Progenitor cell of endocrine pancreas (in vitro differentiated cells): ENCODE measurements at places on chromosomes 11 and 22.
A peak's percentile ranks its signal among the peaks of the same experiment; 100 is the strongest.

DNA sequence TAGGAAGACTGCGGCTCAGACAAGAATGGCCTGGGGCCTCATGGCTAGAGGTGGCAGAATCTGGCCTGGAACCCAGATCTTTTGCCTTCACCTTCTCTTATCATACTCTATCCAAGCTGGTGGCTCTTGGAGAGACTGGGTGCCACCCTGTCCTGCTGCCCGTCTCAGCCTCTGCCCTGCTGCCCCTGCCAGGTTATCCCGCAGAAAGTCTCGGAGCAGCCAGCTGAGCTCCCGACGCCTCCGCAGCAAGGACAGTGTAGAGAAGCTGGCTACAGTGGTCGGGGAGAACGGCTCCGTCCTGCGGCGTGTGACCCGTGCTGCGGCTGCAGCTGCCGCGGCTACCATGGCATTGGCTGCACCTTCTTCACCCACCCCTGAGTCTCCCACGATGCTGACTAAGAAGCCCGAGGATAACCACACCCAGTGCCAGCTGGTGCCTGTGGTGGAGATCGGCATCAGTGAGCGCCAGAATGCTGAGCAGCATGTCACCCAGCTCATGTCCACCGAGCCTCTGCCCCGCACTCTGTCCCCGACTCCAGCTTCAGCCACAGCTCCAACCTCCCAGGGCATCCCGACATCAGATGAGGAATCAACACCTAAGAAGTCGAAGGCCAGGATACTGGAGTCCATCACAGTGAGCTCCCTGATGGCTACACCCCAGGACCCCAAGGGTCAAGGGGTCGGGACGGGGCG is 5.9 kb downstream of the INCENP start:
- no peak for DNase-seq

DNA sequence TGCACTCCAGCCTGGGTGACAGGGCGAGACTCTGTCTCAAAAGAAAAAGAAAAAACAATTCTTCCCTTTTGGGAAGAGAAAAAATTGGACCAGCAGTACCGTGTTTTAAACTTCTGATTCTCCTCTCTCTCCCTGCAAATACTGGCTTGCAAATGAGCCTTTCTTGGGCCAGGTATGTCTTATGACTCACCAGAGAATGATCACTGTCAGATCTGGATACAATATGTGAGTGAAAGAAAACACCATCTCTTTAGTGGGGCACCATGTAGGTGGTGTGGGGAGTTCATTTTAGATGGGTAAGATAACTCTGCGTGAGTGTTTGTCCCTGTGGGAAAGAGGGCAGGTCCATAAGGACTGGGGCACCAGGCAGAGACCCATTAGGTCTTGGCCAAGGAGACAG is 2.4 kb upstream of the SCGB2A2 start:
- DNase-seq = no peak

GRCh38 chr22:49062155-49062801 is 765.4 kb downstream of the BRD1 start:
- no peak for DNase-seq

GRCh38 chr11:46210133-46210636 is 67.3 kb upstream of the CREB3L1 start:
- DNase-seq = no peak

DNA sequence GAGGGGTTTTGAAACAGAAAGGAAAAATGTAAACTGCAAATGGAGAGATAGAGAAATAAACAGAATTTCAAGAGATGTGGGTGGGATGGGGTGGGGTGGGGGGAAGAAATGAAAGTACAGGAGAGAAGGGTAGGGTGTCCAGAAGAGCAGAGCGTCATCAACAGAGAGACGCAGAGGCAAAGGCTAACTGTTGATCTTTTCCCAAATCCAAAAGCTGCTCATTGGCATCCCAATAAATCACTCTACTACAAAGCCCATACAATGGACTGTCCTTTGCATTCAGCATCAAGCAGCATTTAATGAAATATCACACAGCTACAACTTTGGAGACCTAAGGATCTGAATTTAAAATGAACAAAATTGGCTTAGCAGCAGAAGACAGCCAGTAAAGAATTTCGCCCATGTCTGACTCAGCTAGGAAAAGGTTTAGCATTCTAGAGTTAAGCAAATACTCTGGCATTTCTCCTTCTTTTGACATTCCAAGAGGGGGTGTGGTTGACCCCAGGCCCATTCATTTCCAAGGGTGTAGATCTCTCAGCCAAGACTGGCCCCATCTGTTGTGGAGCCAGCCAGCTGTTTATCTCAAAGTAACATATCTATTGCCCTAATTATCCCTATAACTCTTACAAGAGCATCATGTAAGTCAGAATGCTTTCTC is 1.5 kb downstream of the RAB30 start:
- no peak for DNase-seq

GRCh38 chr22:35400501-35400790 is 506 bp downstream of the MCM5 start:
- no peak for DNase-seq

DNA sequence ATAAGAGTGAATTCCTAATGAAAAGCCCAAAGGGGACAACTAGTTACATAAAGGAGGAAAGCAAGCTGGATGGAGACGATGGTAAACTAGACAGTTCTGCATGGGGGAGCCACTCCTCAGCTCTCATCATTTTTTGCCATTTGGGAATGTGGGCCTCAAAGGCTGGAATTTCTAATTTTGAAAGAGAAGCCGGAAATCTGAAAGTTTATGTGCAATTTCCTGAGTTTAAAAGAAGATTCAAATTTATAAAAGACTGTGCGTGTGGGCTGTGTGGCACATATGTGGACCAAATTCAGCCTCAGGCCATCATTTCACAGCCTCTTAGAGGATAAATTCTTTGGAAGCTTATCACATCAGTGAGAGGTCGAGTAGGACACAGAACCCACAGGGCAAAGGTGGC is 18.3 kb upstream of the CRY2 start:
- DNase-seq = no peak

DNA sequence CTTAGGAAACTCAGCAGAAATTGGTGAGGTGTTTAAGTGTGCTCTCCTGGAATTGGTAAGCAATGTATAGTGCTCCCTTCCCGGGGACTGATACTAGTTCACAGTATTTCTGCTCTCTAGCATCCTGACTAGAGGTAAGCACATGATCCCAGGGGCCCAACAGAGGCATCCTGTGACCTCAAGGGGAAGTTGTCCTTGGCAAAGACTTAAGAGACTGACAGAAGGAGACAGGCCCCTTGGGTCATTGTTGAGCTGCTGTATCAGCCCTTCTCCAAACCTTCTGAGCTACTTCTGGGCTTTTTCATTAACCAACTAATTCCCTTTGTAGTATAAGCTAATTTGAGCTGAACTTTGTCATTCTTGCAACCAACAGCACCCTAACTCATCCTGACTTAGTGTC is 4.3 kb upstream of the TBC1D22A start:
- DNase-seq = no peak

GRCh38 chr11:86171627-86172026 is 72.9 kb upstream of the EED start:
- DNase-seq = no peak

GRCh38 chr11:67613960-67614715 is 7.4 kb downstream of the NDUFV1 start:
- peak; percentile 65 for DNase-seq

GRCh38 chr11:119113716-119114115 is 6.6 kb downstream of the C2CD2L start:
- no peak for DNase-seq

DNA sequence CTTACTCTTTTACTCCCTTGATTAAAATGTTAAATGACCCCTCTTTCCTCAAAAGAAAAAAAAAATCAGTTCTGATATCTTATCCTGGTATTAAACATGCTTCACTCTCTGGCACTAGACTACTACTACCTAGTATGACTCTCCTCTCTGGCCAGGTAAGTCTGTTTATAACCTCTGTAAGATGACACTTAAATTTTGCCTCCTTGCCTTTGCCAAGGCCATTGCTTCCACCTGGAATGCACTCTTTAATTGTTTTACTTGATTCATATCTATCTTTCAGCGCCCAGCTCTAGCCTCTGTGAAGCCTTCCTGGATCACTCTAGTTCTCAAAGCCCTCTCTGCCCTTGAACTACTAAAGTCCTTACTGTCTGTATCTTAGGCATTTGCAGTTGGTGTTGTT is 170.4 kb downstream of the ETS1 start:
- no peak for DNase-seq

GRCh38 chr11:123159183-123159857 is 35.7 kb downstream of the CLMP start:
- DNase-seq = no peak

DNA sequence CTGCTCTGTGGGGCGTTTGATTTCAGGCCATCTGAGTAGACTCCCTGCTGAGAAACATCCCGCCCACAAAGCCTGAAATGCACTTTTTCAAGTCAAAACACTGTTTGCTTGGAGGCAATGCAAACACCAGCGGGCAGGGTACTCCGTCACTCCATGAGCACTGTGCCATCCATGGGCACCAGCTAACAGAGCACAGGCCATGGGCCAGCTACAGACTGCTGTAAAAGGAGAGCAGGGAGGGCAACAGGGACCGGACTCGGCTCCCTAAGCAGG is 16.6 kb upstream of the EFCAB6 start:
- DNase-seq = no peak

GRCh38 chr11:11537871-11538270 is 83.9 kb downstream of the GALNT18 start:
- no peak for DNase-seq

GRCh38 chr11:47905358-47906059 is 57.4 kb upstream of the NUP160 start:
- DNase-seq = no peak

GRCh38 chr22:46829941-46830715 is 67.7 kb downstream of the TBC1D22A start:
- no peak for DNase-seq

DNA sequence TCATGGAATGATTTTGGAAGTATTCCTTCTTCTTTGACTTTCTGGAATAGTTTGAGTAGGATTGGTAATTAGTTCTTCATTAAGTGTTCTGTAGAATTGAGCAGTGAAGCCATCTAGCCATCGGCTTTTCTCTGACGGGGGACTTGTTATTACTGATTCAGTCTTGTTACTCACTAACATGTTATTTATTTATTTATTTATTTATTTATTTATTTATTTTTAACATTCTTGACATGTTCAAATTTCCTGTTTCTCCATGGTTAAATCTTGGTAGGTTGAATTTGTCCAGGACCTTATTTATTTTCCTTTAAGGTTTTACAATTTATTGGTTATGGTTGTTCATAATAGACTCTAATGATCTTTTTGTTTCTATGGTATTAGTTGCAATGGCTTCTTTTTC is 15.2 kb upstream of the OR10Q1 start:
- DNase-seq = no peak

DNA sequence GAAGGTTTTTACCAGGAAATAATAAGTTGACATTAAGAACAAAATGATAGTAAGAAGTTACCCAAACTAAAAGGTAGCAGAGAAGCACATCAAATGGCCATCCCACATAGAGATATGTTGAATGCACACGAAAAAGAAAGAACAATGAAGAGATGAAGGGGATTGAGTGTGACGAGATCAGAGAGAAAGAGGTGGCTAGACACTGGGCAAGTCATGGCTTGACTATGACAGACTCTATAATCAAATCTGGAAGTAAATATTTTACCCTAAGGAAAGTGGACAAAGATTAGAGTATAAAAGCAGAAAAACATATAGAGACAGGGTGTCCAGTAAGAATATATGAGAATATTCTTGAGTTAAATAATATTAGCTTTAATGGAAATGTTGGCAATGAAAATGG is 31.4 kb downstream of the CASP12 start:
- no peak for DNase-seq

- no peak for DNase-seq
Measured at GRCh38 chr22:50691521-50691920, 18.9 kb downstream of the SHANK3 start.

DNA sequence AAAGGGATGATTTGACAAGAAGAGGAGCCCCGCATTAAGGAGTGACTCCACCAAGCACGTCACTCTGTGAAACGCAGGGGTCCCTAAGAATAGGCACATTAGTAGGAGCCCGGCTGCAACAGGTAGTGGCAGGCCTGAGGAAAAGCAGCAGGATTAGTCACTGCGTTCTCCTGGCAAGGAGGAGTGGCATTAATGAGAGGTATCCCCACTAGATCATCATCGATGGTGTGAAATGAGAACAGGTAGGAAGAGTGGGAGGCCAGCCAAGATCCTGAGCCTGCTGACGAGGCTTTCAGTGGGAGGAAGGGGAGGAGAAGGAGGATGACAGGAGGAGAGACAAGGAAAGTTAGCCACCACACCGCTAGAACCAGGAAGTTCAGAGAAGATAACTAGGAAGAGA is 38.6 kb downstream of the NRXN2 start:
- DNase-seq = no peak
